Left lung (tissue), 14 donors: ENCODE measurements at places on chromosomes 4 and X. TPM values are rescaled to one million over a fixed set of nuclear protein-coding genes. Genes with fewer than 3 reads are reported as not detected.
A peak's percentile ranks its signal among the peaks of the same experiment; 100 is the strongest.

Gene CPLX1
- 3.2 TPM for total RNA-seq

Gene METAP1
- total RNA-seq = 42.8 TPM

Gene CT45A1
- total RNA-seq = not detected

DNA sequence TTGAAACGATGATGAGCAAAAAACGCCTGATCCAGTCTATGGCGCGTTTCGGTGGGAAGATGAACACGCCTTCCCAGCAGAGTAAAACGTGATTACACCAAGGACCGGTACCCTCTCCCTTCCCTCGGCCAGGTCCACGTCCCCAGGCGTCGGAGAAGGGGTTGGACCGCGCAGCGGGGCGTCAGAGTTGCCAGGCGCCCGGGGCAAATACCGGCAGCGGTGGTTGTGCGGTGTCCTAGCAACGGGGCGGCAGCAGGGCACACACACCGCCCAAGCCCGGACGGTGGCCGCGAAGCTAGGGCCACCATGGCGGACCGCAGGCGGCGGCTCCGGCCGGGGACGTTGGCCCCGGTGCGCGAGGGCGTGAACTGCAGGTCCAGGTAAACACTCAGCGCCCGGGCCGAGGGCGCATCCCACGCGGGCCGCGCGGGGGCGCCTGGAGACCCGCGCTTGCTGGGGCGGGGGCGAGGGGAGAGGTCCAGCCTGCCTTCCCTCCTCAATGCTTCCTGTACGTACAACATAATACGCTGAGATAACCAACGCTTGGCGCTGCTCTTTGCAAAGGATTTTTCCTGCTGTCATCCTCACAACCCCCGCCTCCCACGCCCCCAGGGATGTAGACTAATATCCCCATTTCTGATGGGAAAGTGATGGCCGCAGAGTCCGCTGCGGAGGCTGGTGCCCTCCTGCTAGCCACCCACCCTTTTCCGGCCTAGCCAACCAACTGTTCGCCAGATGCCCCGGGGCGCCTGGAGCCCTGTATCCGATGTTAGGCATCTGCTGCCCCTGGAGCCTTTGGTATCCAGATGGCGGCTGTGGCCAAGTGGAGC, at the start of gene FAM47E:
Gene FAM47E, plus strand, starts transcription at position 281 of the 830 bp plus-strand sequence. Its CDS starts 26 bp downstream, at position 307.
- peak within 1 kb of the TSS; percentile 67 for H3K27ac ChIP-seq
- no peaks in the 10 kb centered on the region for H3K4me1 ChIP-seq
- DNase-seq = peak; percentile 67
- peaks cover 27% of the 10 kb centered on the region for H3K27me3 ChIP-seq
- H3K4me3 ChIP-seq = peak within 1 kb of the TSS; percentile 51
- H3K36me3 ChIP-seq = no peaks in the 10 kb centered on the region

DNA sequence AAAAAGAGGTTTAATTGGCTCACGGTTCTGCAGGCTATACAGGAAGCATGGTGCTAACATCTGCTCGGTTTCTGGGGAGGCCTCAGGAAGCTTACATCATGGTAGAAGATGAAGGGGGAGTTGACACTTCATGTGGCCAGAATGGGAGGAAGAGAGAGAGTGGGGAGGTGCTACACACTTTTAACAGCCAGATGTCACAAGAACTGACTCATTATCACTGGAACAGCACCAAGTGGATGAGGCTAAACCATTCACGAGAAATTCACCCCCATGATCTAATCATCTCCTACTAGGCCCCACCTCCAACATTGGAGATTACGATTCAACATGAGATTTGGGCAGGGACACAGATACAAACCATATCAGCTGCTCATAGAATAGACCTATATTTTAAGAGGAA, 255.8 kb downstream of the OPHN1 start:
- peaks cover 4% of the 10 kb centered on the region for H3K27me3 ChIP-seq
- no peak for DNase-seq
- no peak overlapping the region for H3K27ac ChIP-seq
- H3K4me1 ChIP-seq = no peaks in the 10 kb centered on the region
- H3K4me3 ChIP-seq = no peak overlapping the region

DNA sequence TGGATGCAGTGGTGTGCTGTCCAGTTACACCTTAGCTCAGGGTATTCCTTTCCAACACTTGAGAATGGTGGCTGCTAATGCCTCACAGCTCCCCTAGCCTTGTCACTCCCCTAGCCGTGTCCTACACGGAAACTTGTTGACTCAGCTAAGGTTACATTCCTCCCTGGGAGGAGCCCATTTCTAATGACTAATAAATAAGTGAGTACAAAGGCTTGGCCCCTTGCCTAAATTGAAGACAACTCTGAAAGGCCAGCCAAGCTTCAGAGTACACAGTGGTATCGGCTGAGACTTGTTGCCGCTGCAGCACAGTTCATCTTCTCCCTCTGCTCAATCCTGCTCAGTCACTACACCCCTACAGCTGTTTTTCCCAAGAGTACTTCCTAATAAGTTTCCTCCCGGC, 21.2 kb upstream of the SLC25A31 start:
- H3K27ac ChIP-seq = no peak overlapping the region
- no peaks in the 10 kb centered on the region for H3K4me1 ChIP-seq
- no peaks in the 10 kb centered on the region for H3K27me3 ChIP-seq
- no peak overlapping the region for H3K4me3 ChIP-seq

GRCh38 chrX:8870411-8870810, 69.2 kb upstream of the FAM9A start:
- H3K27me3 ChIP-seq = no peaks in the 10 kb centered on the region
- DNase-seq = no peak
- H3K4me1 ChIP-seq = no peaks in the 10 kb centered on the region
- H3K36me3 ChIP-seq = no peaks in the 10 kb centered on the region
- H3K4me3 ChIP-seq = no peak overlapping the region

DNA sequence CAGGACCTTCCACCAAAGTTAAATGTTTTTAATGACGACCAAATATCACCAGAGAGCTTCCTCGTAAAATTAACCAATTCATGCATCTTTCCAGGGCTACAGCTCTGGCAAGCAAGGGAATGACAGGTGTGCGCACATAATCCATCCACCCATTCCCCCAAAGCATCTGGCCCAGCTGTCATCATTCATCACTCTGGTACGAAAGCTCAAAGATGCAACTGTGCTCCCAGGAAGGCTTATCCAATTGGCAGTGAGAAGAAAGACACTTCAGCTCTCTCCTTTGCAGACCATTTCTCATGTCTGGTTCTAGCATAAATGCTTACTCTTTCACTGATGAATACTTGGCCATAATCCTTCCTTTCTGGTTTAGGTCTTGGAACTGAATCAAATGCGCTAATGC, 139.2 kb downstream of the NSUN7 start:
- H3K4me1 ChIP-seq = no peaks in the 10 kb centered on the region
- no peak overlapping the region for H3K4me3 ChIP-seq
- no peak for DNase-seq
- no peak overlapping the region for H3K27ac ChIP-seq
- H3K36me3 ChIP-seq = peaks cover 28% of the 10 kb centered on the region
- H3K27me3 ChIP-seq = no peaks in the 10 kb centered on the region
